Activated CD4-positive, alpha-beta T cell treated with anti-CD3 and anti-CD28 coated beads for 1 hour (primary cell): ENCODE measurements at places on chromosomes 2 and 18.
A peak's percentile ranks its signal among the peaks of the same experiment; 100 is the strongest.

DNA sequence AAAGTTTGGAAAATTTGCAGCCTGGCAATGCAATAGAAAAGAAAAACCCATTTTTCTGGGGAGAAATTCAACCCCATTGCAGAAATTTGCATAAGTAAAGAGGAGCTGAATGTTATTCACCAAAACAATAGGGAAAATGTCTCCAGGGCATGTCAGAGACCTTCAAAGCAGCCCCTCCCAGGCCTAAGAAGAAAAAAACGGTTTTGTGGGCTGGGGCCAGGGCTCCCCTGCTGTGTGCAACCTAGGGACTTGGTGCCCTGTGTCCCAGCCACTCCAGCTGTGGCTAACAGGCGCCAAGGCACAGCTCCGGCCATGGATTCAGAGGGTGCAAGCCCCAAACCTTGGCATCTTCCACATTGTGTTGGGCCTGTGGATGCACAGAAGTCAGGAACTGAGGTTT is 224.5 kb downstream of the TXNL1 start:
- no peak for DNase-seq

GRCh38 chr2:218066926-218067515 is 2.0 kb upstream of the RUFY4 start:
- no peak for DNase-seq

DNA sequence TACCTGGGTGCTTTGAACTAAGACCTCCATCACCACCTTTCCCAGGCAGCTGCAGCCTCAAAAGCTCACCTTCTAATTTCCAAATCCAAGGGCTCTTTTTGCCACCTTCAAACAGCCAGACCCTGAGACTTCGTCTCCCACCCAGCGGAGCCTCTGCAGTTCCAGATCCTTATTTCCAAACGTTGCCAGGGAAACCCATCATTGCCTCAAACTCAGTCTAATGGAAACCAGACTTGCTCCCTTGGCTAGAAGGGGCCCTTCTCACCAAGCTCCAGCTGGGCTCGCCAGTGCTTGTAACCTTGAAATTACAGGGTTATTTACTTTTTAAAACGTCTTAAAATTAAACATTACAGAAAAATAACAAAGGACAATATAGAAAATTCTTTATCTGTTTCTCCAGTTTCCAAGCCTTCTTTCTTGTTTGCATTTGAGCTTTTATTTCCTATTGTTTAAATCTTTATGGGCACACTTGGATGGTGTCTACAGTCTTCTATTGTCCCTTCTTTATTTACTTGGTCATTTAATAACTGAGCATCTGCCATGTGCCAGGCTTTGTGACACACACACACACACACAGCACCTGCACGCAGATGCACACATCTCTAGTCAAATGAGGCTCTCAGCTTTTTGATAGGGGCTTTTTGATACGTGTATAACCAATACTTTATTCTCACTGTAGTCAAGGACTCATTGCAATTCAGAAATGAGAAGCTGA is 36.1 kb downstream of the TRPM8 start:
- DNase-seq = no peak

- DNase-seq = no peak
These were observed 565.2 kb upstream of the NRXN1 start for GRCh38 chr2:51597086-51597485.

DNA sequence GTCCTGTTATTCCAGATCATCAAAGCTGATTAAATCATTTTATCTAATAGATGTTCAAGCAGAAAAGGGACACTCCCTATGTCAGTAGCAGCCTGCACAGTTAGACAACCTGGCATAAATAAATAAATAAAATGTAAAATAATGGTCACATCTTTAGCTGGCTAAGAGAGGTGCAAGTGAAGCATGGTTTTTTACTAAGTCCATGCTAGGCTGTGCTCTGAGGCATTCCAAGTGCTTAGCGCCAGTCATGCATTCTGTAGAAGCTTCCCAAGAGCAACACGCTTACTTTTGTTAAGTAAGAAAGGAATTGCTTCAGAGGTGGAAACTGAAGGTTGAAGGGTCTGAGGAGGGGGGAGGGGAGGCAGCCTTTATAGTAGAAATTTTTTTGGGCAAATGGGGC is 351.2 kb downstream of the CDH2 start:
- DNase-seq = no peak

GRCh38 chr2:190653231-190653630 is 4.3 kb downstream of the NAB1 start:
- DNase-seq = no peak

- DNase-seq = no peak
These were observed at the start of gene OTX1 for GRCh38 chr2:63050334-63051041. Gene OTX1 (plus strand): TSS chr2:63050830. CDS start chr2:63052991, 2,161 bp downstream.

GRCh38 chr18:31626409-31626808 is 34.7 kb downstream of the TTR start:
- DNase-seq = no peak

GRCh38 chr2:198700319-198700718 is 757.4 kb downstream of the SATB2 start:
- no peak for DNase-seq

GRCh38 chr2:70141212-70141901 is 49.5 kb downstream of the C2orf42 start:
- DNase-seq = peak; percentile 47

GRCh38 chr2:9958057-9958456 is 6.6 kb downstream of the GRHL1 start:
- DNase-seq = no peak

GRCh38 chr18:56312551-56313335 is 325.6 kb downstream of the TXNL1 start:
- DNase-seq = no peak

DNA sequence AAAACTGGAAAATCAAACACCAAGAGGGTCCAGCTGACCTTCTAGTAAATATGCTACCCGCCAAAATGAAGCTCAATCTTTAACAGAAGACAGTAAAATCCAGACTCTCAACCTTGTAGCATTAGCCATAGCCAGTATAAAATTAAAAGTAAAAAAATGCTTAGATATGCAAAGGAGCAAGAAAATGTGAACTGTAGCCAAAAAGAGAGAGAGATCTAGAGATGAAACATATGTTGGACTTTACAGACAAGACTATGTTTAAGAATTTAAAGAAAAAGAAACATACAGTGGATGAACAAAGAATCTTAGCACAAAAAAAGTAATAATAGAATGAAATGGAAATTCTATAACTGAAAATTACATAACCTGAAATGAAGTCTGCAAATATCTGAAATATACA is 344.5 kb downstream of the LRATD1 start:
- no peak for DNase-seq

DNA sequence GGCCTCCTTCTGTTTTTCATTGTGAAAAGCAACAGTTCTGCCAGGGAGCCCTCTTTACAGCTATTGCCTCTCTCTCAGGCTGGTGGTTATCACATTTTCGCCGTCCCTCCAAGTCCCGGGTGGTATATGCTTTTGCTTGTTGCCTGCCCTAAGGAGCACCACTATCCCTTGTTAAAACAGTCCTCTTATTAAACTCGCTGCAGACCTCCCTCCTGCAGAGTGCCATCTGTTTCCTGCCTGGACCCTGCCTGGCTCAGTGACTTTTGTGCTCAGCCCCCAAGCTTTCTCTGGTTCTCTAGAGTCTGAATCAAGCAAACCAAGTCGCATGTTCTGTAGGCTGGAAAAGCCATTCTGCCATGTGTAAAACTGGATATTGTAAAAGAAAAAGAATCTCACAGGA is 72.1 kb upstream of the FHL2 start:
- DNase-seq = no peak

DNA sequence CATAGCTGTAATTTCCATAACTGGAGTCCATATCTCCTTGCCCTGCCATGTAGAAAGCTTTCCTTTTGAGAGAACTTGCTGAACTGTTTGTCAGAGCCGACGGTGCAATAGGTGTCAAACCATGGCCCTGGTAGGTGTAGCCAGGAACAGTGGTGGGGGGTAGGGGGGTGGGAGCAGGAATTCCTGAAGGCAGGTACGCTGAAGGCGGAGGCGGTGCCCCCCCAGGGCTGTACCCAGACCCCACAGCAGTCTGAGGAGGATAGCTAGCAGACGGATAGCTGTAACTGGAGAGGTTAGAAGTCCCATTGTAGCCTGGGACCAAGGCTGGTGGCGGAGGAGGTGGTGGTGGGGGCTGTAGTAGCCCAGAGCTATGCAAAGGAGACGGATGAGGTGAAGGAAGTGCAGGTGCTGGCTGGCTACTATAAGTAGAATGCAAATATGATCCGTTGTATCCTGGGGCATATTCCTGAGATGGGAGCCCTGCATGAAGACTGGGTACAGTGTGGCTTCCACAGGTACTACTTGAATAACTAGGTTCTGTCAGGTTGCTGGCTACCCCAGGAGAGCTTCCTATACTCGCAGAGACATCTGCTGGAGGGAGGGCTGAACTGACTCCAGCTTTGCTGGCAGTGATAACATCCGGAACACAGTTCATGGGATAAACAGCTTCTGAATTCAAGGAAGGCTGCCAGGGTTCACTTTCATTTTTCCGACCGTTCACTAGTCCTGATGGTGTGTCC is 124.8 kb downstream of the FIGN start:
- no peak for DNase-seq

DNA sequence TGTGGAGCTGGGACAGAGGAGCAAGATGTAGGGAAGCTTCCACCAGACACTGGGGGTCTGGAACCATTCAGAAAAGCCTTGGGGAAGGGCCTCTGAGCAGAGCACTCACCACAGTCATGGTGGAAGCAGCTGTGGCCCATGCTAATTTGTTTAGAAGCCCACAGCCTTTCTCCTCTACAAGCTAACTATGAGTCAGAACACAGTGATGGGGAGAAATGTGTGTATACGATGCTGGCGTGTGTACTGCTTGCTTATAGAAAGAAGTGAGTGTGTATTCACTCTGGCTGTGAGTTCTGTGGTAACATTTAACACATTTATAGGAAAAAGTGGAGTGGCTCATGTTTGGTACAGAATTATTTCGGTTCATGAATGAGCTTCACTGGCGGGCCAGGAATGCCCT is 157.0 kb upstream of the ACAA2 start:
- DNase-seq = no peak

GRCh38 chr2:54955358-54956110 is 94.7 kb downstream of the RTN4 start:
- no peak for DNase-seq

DNA sequence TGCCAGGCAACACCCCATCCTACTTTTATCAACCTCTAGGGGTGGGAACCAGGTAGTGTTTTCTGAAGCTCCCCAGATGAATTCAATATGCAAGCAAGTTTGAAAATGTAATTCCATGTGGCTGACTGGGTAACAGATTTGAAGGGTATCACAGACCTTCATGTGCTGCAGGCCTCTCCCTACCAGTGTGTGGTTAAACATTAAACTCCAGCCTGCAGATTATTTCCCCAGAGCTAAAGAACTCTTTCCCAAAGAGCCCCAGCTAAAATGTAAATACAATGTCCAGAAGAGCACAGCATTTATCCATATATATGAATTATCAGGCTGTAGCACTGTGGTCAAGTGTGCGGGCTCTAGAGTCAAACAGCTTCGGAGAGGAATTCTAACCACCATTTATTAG is 134.1 kb downstream of the MYO5B start:
- no peak for DNase-seq

- DNase-seq = no peak
These were observed 21.4 kb downstream of the SALL3 start for GRCh38 chr18:79000997-79001396.

- DNase-seq = no peak
These were observed 115.6 kb downstream of the RTTN start for GRCh38 chr18:70089858-70090257.

DNA sequence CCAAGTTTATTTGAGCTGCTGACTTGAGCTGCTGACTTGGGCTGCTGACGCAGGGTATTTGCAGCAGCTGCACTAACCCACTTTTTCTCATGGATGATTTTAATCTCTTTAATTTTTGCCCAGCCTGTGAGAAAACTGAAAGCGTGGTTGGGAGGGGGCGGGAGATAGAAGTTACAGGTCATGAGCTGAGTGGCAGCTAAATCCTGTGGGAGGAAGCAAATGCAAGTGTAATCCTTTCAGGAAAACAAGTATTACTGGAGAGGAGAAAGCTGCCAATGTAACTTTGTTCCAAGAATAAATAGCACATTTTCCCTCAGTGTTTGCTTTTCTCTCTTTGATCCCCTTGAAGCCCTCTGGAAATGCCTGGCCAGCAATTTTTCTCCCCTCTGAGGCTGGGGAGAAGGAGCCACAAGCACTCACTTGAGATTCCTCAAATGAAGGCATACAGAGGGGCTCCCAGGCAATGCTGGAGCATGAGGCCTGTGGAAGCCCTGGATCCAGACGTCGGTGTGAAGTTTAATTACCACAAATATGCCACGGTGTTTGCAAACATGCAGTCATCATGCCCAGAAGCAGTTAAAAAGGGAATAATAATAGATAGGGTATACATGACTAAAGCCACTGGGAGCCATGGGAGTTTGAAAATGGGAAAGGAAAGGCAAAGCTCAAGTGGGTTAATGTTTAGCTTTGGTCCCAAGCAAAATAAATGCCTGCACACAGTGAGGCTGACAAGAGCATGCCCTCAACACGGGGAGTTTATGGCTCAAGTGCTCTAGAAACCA is 10.4 kb upstream of the EVA1A start:
- DNase-seq = no peak

DNA sequence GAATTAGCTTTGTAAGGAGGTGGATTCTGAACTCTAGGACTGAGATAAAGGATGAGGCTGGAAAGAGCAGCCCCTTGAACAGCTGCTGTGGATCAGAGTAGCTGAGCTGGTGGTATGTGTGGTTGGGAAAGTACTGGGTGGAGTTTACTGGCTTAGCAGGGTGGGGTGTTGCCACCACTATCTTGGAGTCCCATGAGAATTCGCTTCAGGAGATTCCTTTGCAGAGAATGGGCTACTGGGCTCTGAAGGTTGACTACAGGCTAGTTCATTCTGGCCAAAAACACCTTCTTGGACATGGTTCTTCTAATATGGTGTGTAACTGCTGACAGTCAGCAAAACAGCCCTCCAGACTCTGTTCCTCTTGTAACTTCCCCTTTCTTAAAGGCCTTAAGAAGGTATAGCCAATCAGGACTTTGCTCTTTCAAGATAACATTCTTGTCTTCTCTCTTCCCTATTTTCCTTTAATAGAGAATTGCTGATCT is 52.7 kb downstream of the TET3 start:
- no peak for DNase-seq

GRCh38 chr18:34354351-34354750 is 129.6 kb upstream of the NOL4 start:
- DNase-seq = no peak

DNA sequence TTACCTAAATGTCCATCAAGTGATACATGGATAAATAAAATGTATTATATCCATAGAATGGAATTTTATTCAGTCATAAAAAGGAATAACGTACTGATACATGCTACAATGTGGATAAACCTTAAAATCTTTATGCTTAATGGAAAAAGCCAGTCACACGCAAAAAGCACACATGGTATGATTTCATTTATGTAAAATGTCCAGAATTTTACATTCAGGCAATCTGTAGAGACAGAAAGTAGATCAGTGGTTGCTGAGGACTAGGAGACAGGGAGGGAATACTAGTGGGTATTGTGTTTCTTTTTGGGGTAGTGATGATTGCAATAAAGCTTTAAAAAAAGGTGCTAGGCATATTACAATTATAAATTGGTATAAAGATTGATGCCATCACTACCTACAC is 30.7 kb upstream of the CD302 start:
- DNase-seq = no peak

GRCh38 chr2:207600231-207600630 is 25.0 kb downstream of the METTL21A start:
- DNase-seq = no peak

- no peak for DNase-seq
These were observed 12.3 kb upstream of the CHST10 start for GRCh38 chr2:100429726-100430125.

- no peak for DNase-seq
These were observed 558 bp downstream of the THAP4 start for GRCh38 chr2:241636182-241637017.
